Peyer's patch (tissue), 4 donors: ENCODE measurements at places on chromosomes 5 and 9. TPM values are rescaled to one million over a fixed set of nuclear protein-coding genes. Genes with fewer than 3 reads are reported as not detected.

SUSD3 gene
- 5.5 TPM for total RNA-seq

CAAP1 gene
- 28.8 TPM for total RNA-seq

PCDHGB3 gene
- total RNA-seq, result 5.0 TPM

AQP7 gene
- total RNA-seq, result 119 TPM

MARCOL gene
- not detected for total RNA-seq

CCDC152 gene
- 0.40 TPM for total RNA-seq

AP3S1 gene
- 113 TPM for total RNA-seq

SLC6A7 gene
- total RNA-seq, result 12.3 TPM

CAMK4 gene
- 5.2 TPM for total RNA-seq

GPRIN1 gene
- 1.5 TPM for total RNA-seq

SEMA4D gene
- 24.3 TPM for total RNA-seq

FGF10 gene
- total RNA-seq, result 0.53 TPM

TSSK1B gene
- total RNA-seq, result not detected

ZBTB34 gene
- total RNA-seq, result 10.4 TPM

F2RL2 gene
- 1.0 TPM for total RNA-seq

SEMA6A gene
- total RNA-seq, result 37.1 TPM

LVRN gene
- total RNA-seq, result 4.0 TPM

ABO gene
- total RNA-seq, result 99.5 TPM

PAIP2 gene
- total RNA-seq, result 40.5 TPM

PDCD1LG2 gene
- not detected for total RNA-seq

NDUFS6 gene
- 44.9 TPM for total RNA-seq

CDO1 gene
- total RNA-seq, result 10.7 TPM

IFNA13 gene
- total RNA-seq, result not detected

LHX3 gene
- not detected for total RNA-seq

CTNNAL1 gene
- total RNA-seq, result 4.4 TPM

MYMK gene
- not detected for total RNA-seq

AGXT2 gene
- 4.8 TPM for total RNA-seq

SLC34A3 gene
- total RNA-seq, result not detected

TTC23L gene
- not detected for total RNA-seq

HNRNPA0 gene
- 13.2 TPM for total RNA-seq

SLC6A19 gene
- 531 TPM for total RNA-seq

TLE1 gene
- total RNA-seq, result 54.5 TPM

IL4 gene
- total RNA-seq, result not detected

OR1L8 gene
- not detected for total RNA-seq

TMEM232 gene
- 5.5 TPM for total RNA-seq
